Stimulated activated CD8-positive, alpha-beta memory T cell treated with anti-CD3 and anti-CD28 coated beads, Interleukin-7, amount 100 ng/mL, for 1 hour (primary cell): ENCODE measurements at places on chromosomes 7 and 10.
A peak's percentile ranks its signal among the peaks of the same experiment; 100 is the strongest.

- no peak for DNase-seq
Measured at GRCh38 chr7:39085590-39086049, 107.9 kb downstream of the POU6F2 start.

DNA sequence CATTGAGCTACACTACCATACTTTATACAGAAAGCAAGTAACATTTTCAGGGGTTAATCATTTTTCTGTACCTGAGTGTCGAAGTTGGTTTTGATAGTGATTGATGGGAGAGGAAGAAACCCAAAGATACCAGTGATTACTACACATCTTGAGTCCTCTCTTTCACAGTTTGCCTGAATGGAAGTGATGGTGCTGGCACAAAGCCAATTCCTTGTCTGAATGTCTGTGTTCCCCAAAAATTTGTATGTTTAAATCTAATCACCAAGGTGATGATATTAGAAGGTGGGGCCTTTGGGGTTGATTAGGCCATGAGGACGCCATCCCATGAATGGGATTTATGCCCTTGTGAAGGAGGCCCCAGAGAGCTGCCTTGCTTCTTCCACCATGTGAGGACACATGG is 696.9 kb upstream of the ANKRD30A start:
- no peak for DNase-seq

DNA sequence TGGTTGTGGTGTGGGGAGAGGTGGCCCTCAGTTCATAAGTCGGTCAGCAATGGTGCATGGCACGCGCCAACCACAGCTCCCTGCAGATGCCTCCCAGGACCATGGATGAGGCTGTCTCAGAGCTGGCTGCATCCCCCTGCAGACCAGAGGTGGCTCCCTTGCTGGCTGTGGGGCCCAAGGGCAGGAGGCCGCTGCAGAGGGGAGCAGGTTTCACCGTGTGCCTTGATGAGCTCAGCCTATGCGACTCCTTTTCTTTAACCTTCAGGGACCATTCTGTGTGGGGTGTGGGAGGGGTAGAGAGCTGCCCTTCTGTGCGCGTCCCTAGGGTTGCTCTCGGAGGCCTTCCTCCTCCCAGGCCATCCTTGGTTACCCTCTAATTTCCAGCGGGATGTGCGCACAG is 152.4 kb downstream of the ACTR3B start:
- no peak for DNase-seq

DNA sequence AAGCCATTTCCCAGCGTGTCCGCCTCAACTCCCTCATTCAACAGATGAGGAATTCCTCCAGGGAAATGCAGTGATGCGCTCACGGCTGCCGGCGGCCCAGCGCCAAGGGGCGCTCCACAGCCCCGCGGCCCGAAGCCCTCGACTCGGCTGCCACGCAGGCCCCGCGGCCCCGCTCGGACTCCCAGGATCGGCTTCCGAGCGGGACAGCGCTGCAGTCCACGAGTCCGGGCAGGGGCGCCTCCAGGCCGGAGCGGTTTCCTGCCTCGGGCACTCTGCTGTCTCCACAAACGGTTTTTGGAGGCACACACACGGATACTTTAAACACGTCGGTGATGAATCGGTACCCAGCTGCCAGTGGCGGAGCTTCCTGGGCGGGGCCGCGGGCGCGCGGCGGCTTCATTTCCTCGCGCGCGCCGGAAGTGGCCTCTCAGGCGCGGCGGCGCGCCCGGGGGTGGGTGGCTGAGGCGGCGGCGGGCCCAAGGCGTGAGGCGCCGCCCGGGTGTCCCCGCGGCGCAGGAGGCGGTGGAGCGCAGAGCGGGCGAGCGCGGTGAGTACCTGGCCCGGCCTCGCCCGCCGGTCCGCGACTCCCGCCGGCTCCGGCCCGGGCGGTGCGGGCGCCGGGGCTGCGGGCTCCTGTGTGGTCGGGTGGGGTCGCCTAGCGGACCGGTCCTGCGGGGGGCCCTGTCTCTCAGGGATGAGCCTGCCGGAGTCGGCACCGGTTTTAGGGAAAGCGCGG is at the start of gene CSGALNACT2:
Gene CSGALNACT2, plus strand, starts transcription at position 425 of the 736 bp plus-strand sequence. CDS start 16,705 bp downstream, outside the sequence.
- DNase-seq, result peak; percentile 74

DNA sequence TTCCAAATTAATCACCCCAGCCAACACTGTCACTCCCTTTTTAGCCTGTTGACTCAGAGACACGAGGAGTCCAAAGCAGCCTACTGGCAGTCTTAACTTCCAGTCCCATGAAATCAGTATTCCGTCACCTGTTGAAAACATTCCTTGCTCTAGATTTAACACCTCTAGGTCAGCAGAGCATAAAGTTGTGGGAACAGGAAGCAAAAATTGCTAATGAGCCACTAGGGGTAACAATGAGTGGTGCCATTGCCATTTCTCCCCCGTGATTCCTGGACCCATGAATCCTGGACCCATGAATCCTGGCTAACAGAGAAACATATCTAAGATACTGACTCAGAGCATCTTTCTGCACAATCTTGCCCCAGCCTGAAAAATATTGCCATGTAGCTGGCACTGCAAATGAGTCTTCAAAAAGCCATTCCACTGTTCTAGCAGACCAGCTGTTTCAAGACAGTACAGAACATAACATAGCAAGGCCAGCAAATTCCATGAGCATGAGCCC is 252.7 kb upstream of the PTER start:
- no peak for DNase-seq

DNA sequence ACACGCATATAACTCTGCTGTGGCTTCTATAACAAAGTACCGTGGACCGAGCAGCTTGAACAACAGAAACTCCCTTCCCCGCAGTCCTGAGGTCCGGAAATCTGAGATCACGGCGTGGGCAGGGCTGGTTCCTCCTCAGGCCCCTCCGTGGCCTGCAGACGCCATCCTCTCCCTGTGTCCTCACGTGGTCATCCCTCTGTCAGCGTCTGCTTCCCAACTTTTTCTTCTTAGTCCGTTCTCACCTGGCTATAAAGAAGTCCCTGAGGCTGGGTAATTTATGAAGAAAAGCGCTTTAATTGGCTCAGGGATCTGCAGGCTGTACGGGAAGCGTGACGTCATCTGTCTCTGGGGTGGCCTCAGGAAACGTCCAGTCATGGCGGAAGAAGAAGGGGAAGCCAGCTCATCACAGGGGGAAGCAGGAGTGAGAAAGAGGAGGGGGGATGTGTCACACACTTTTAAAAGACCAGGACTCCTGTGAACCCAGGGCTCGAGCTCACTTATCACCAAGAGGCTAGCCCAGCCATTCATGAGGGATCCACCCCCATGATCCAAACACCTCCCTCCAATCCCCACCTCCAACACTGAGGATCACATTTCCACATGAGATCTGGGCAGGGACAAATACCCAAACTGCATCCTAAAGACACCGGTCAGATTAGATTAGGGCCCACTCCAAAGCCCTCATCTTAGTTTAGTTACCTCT is 91.2 kb upstream of the INSIG1 start:
- peak; percentile 27 for DNase-seq

- DNase-seq, result no peak
Measured at GRCh38 chr7:1761097-1761496, 91.0 kb downstream of the ELFN1 start.

DNA sequence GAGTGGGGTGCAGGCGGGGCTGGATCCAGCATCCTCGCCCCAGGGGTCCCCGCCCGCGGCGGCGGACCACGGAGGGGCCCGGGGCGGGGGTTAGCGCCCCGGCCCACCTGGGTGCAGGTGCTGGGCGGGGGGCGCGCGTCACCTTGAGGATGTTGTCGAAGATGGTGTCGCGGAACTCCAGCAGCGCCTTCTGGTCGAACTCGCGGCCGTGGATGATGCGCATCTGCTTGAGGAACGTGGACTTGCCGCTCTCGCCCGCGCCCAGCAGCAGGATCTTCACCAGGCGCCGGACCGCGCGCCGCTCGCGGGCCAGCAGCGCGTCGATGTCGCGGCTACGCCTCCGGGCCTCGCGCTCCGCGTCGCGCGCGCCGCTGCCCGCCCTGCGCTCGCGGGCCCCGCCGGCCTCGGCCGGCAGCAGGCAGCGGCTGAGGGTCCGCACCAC is 376 bp downstream of the GNA12 start:
- no peak for DNase-seq

GRCh38 chr10:62166331-62167131 is 102.1 kb downstream of the RTKN2 start:
- no peak for DNase-seq
